Activated effector memory CD4-positive, alpha-beta T cell treated with anti-CD3 and anti-CD28 coated beads, Interleukin-2, amount 50 U/mL, for 16 hours (primary cell): ENCODE measurements at places on chromosomes 7 and 10.

DNA sequence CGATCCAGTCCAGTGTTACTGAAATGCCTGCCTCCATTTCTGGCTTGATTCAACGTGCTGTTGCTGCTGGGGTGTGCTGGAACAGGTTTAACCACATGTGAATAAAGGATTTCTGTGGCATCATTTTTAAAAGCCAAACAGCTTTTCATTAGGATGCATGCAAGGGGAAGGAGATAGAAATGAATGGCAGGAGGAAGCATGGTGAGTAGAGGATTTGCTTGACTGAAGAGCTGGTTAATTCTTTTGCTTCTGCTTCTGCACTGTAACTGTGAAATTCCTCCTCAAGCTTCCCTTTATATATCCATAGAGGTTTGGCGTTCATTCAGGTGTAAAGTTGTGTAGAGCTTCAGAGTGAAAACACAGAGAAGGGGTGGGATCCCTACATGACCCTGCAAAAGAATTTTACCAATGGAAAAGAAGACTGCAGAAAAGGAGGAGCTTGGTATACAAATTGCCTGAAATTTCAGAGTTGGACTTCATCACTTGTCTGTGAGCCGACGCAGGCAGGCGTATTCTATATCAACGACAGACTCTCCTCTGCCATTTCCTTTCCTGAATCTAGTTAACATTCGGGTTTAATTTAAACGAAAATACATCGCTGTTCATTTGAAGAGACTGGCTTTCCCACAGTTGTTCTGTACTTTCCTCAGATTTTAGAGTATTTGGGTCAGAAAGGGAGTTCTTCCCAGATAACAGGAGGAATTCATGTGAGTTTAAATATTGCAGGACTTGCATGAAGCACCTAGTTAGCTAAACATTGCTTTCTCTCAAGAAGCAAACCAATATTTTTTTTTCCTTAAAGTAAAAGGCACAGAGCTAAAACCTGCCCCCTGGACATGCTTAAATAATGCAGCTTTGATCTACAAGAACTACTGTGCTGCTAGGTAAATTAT, at the start of gene SOSTDC1:
TSS of gene SOSTDC1 (minus strand) at position 270 of the 893 bp plus-strand sequence. CDS start at position 200, 70 bp downstream.
- DNase-seq: no peak

- no peak for DNase-seq
Measured at GRCh38 chr10:36789974-36790373, 335.4 kb upstream of the ANKRD30A start.

GRCh38 chr7:95662987-95663386, 66.7 kb upstream of the PDK4 start:
- no peak for DNase-seq

GRCh38 chr7:155745737-155746136, 66.5 kb downstream of the SHH start:
- no peak for DNase-seq

DNA sequence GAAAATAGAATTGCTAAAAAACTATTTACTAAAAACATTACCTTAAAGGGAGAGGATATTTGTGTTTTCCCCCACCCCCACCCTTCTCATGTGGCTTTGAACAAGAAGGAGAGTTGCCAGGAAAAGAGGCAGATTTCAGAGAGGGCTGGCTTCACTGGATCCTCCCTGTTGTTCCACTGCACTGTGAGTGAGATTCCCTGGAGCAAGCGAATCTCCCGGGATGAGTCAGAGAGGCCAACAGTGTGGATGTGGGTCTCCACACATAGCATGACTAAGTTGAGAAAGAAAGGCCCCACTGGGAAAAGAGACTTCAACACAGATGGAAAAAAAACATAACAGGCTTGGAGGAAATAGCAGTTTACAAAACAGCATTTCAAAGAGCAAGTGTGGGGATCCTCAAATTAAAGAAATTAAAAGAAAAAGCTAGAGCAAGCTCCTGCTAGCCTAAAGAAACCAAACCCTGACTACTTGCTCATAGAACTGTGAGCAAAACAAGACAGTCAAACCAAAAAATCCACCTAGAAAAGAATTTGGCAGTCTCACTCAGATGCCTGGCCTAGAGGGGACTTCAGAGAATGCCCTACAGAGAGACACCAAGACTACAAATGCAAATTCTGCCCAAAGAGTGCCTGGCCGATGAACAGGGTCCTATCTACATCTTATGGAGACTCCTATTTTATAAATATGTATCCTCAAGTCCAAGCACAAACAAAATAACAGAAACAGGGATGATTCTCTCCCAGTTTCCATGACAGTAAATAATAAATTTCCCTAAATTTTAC, 3.4 kb downstream of the CAV1 start:
- no peak for DNase-seq

- DNase-seq: no peak
Measured at GRCh38 chr7:139767561-139767982, 10.2 kb downstream of the HIPK2 start.

- no peak for DNase-seq
Measured at GRCh38 chr7:36736899-36737211, 12.6 kb upstream of the AOAH start.
